ENCODE measurements at places on chromosomes 7 and 10. TPM values are rescaled to one million over a fixed set of nuclear protein-coding genes. Genes with fewer than 3 reads are reported as not detected.

VPS41 gene
- 108 TPM for total RNA-seq

DNA sequence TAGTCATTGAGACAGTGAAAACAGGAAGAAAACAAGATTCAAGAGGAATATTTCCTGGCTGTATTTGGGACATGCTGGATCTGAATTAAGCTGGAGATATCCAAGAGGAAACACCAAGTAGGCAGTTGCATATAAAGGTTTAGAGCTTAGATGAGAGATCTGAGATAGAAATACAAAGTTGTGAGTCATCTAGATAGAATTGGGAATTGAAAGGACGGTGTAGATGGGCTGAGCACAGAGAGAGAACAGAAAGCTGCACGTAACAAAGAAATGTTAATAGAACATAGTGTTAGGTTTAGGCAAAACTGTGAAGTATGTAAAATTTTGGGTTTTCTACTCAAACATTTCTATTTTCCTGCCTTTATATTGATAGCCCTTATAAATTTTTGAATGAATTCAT, 218.5 kb upstream of the TMEM196 start:
- no peaks in the 10 kb centered on the region for H3K27me3 ChIP-seq
- H3K27ac ChIP-seq, result no peak overlapping the region
- no peaks in the 10 kb centered on the region for H3K36me3 ChIP-seq
- H3K4me3 ChIP-seq, result no peak overlapping the region
- no peaks in the 10 kb centered on the region for H3K4me1 ChIP-seq
- no peak for DNase-seq

- H3K4me1 ChIP-seq, result peaks cover 3% of the 10 kb centered on the region
- H3K27me3 ChIP-seq, result peaks cover 16% of the 10 kb centered on the region
- no peaks in the 10 kb centered on the region for H3K36me3 ChIP-seq
- H3K27ac ChIP-seq, result no peak overlapping the region
- no peak for DNase-seq
- peak overlapping the region; percentile 55 for H3K4me3 ChIP-seq
These were observed 1.1 kb downstream of the ALOX5 start for GRCh38 chr10:45375101-45375500.

FRMD4A gene
- total RNA-seq, result 70.6 TPM

CHAT gene
- 15.4 TPM for total RNA-seq

CDC14C gene
- total RNA-seq, result not detected

GRCh38 chr7:150586068-150586784, 19.0 kb downstream of the GIMAP4 start:
- no peak overlapping the region for H3K4me3 ChIP-seq
- no peaks in the 10 kb centered on the region for H3K27me3 ChIP-seq
- H3K4me1 ChIP-seq, result no peaks in the 10 kb centered on the region
- DNase-seq, result no peak

DNA sequence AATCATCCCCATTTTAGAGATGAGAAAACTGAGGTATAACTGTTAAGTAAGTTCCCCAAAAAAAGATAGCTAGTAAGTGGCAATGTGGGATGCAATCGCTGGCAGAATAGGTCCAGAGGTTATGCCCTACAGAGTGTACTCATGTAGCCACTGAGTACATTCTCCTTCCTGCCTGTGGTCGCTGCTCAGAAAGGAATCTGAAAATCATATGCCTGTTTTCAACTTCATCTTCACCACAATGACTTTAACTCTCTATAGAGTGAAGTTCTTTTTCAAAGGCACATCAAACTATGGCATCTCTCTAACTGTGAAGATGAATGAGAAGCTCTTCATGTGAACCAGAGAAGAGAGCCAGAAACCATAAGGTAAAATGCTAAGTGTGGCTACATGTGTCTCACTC, 162.2 kb upstream of the SLC25A13 start:
- H3K4me1 ChIP-seq, result no peaks in the 10 kb centered on the region
- peaks cover 1% of the 10 kb centered on the region for H3K27me3 ChIP-seq

CYP2C19 gene
- total RNA-seq, result not detected

CPVL gene
- total RNA-seq, result 20.3 TPM

DNA sequence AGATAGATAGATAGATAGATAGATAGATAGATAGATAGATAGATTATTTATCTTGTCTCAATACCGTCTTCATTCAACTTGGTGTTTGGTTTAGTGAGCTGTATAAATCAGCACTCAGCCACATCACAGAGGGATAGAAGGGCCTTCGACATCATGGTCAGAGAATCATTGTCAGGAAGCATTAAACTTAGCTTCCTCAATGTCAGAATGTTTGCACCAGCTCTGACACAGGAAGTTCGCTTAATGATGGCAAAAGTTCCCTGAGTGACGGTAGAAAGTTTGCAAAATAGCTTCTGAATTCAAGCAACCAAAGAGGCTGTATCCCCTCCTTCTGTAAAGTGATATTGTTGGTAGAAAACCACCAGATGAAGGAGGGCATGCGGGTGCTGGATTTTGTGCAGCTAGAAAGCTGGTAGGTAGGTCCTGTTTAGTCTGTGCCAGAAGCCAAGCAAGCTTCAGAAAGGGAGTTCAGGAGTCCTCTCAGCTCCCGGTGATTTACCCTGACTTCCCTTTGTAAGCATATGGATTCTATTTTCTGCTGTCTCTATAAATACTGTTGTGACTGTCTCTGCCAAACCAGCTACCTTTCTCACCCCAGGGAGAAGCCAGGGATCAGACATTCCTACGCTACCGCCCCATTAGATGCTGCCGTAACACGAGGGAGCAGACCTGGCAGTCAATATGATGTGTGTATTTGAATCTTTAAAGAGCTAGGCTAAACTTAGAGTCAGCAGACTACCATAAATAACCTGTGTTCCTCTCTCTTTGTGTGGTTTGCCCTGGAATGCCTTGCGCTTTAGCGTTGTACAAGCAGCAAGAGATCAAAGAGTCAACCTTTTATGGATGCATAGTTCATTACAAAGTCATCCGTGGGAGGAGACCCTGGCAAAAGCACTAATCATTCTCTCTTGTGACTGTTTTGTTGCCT, 200.5 kb upstream of the KIAA1217 start:
- no peaks in the 10 kb centered on the region for H3K36me3 ChIP-seq
- H3K4me3 ChIP-seq, result no peak overlapping the region
- H3K4me1 ChIP-seq, result peaks cover 2% of the 10 kb centered on the region
- DNase-seq, result no peak

EPC1 gene
- 51.0 TPM for total RNA-seq

- H3K4me3 ChIP-seq, result no peak overlapping the region
- H3K27ac ChIP-seq, result no peak overlapping the region
- peaks cover 3% of the 10 kb centered on the region for H3K4me1 ChIP-seq
- DNase-seq, result no peak
- H3K36me3 ChIP-seq, result no peaks in the 10 kb centered on the region
These were observed 31.1 kb downstream of the RAMP3 start for GRCh38 chr7:45188736-45189135.

ACBD7 gene
- total RNA-seq, result 1.5 TPM

GRCh38 chr7:116924741-116925140, 28.6 kb upstream of the ST7 start:
- no peaks in the 10 kb centered on the region for H3K27me3 ChIP-seq
- no peaks in the 10 kb centered on the region for H3K36me3 ChIP-seq
- DNase-seq, result no peak
- no peak overlapping the region for H3K4me3 ChIP-seq

MKI67 gene
- total RNA-seq, result 14.7 TPM

DNA sequence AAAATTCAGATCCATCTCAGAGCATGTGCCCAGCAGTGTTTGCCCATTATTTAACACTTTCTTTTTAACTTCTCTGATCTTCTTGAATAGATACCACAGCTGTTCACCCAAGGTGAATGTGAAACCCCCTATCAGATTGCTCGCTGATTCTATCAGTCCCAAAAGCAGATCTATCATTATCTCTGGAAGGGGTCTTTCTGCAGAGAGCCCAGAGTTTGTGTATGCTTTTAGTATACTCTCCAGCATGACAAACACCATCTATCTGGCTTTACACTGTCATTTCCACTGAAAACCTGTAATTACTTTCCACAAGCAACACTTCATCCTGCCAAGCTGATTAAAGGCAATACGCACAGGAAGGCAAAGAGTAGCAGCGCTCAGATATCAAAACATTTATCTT, 168.2 kb downstream of the CACNA2D1 start:
- peak overlapping the region; percentile 13 for H3K27ac ChIP-seq
- H3K4me3 ChIP-seq, result no peak overlapping the region
- peaks cover 7% of the 10 kb centered on the region for H3K27me3 ChIP-seq

GRCh38 chr10:75672111-75672671, 240.8 kb downstream of the LRMDA start:
- no peak for DNase-seq
- H3K27ac ChIP-seq, result no peak overlapping the region
- H3K4me3 ChIP-seq, result no peak overlapping the region
- H3K36me3 ChIP-seq, result no peaks in the 10 kb centered on the region

GRCh38 chr7:54774785-54775740, 16.1 kb upstream of the SEC61G start:
- no peaks in the 10 kb centered on the region for H3K27me3 ChIP-seq
- no peak overlapping the region for H3K27ac ChIP-seq
- H3K4me3 ChIP-seq, result no peak overlapping the region
- no peaks in the 10 kb centered on the region for H3K4me1 ChIP-seq
- peaks cover 7% of the 10 kb centered on the region for H3K36me3 ChIP-seq

DNA sequence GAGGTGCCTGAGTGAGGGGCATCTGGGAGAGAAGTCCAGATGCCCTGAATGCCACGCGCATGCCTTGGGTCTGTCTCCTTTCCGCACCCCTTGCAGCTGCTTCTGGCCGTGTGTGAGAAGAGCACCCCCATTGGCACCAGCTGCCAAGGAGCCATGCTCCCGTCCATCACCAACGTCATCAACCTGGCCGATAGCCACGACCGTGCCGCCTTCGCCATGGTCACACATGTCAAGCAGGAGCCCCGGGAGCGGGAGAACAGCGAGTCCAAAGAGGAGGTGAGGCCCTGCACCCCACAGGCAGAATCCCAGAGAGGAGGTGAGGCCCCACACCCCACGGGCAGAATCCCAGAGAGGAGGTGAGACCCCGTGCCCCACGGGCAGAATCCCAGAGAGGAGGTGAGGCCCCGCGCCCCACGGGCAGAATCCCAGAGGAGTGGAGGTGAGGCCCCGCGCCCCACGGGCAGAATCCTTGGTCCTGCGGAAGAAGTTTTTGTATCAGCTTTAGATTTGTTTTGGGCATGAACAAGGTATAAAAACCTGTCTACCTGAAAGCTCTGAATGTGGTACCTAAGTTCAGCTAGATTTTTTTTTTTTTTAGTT, 91.8 kb downstream of the TRRAP start:
- no peak overlapping the region for H3K27ac ChIP-seq
- H3K4me1 ChIP-seq, result no peaks in the 10 kb centered on the region
- DNase-seq, result no peak

- no peaks in the 10 kb centered on the region for H3K36me3 ChIP-seq
- no peak overlapping the region for H3K27ac ChIP-seq
- peak overlapping the region; percentile 51 for H3K4me3 ChIP-seq
- peak; percentile 37 for DNase-seq
- H3K27me3 ChIP-seq, result no peaks in the 10 kb centered on the region
- H3K4me1 ChIP-seq, result peaks cover 10% of the 10 kb centered on the region
These were observed 15.7 kb upstream of the MSRB2 start for GRCh38 chr10:23079700-23080099.

SNX13 gene
- 29.9 TPM for total RNA-seq

- H3K36me3 ChIP-seq, result no peaks in the 10 kb centered on the region
- peaks cover 1% of the 10 kb centered on the region for H3K27me3 ChIP-seq
- no peaks in the 10 kb centered on the region for H3K4me1 ChIP-seq
- no peak overlapping the region for H3K4me3 ChIP-seq
- H3K27ac ChIP-seq, result no peak overlapping the region
- DNase-seq, result no peak
These were observed 178.3 kb upstream of the MKLN1 start for GRCh38 chr7:131149429-131149773.

GRCh38 chr10:103983367-103983911, 16.5 kb downstream of the SLK start:
- H3K27me3 ChIP-seq, result peaks cover 2% of the 10 kb centered on the region
- peak overlapping the region; percentile 39 for H3K4me3 ChIP-seq
- H3K27ac ChIP-seq, result peak overlapping the region; percentile 77
- no peaks in the 10 kb centered on the region for H3K36me3 ChIP-seq
- no peak for DNase-seq

OR2A42 gene
- total RNA-seq, result not detected

- DNase-seq, result no peak
- peaks cover 7% of the 10 kb centered on the region for H3K4me1 ChIP-seq
- H3K27me3 ChIP-seq, result no peaks in the 10 kb centered on the region
- H3K4me3 ChIP-seq, result no peak overlapping the region
These were observed 28.8 kb downstream of the ITGB8 start for GRCh38 chr7:20359341-20359963.

AGAP5 gene
- total RNA-seq, result 10.9 TPM

IRF5 gene
- not detected for total RNA-seq
